ENCODE measurements at places on chromosomes 13 and 19.

- H3K27ac ChIP-seq: no peak overlapping the region
- H3K4me1 ChIP-seq: no peaks in the 10 kb centered on the region
- H3K4me3 ChIP-seq: no peak overlapping the region
- no peak for DNase-seq
- H3K27me3 ChIP-seq: no peaks in the 10 kb centered on the region
- H3K36me3 ChIP-seq: peaks cover 3% of the 10 kb centered on the region
Observed at GRCh38 chr13:99871249-99871898, 100.2 kb downstream of the ZIC5 start.

DNA sequence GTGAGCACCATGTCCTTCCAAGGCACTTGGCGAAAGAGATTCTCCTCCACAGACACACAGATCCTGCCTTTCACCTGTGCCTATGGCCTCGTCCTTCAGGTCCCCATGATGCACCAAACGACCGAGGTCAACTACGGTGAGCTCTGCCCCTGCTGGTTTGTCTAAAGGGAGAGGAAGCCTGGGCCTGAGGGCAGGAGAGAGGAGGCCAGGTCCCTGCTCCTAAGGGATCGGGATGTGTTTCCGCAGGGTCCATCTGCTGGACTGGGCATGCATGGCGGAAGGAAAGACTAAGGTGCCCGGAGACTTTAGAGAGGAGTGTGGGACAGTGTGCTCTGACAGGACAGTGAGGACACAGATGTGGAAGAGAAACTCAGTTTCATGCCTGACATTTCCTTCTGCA, 7.6 kb downstream of the SERPINE3 start:
- H3K36me3 ChIP-seq: no peaks in the 10 kb centered on the region
- no peaks in the 10 kb centered on the region for H3K27me3 ChIP-seq
- H3K4me3 ChIP-seq: no peak overlapping the region
- H3K4me1 ChIP-seq: no peaks in the 10 kb centered on the region
- H3K27ac ChIP-seq: no peak overlapping the region

DNA sequence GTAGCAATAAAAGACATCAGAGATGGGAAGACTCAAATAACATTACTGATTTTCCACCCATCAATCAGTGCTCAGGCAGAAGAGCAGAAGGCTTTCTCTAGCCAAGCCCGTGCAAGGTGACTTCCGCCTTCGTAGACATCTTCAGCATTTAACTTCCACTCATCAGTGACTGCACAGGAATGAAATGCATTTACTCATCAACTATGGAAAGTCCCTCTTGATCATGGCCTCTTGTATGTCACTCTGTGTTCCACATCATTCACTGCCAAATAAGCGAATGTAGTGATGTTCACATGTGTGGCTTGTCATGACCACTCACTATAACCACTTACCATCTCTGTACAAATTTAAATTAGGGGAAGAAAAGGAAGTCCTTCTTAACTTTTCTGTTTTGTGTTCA, 49.4 kb downstream of the SACS start:
- H3K4me3 ChIP-seq: no peak overlapping the region
- peak; percentile 35 for DNase-seq
- H3K36me3 ChIP-seq: no peaks in the 10 kb centered on the region
- no peak overlapping the region for H3K27ac ChIP-seq

GRCh38 chr19:18044825-18045304, 36.9 kb downstream of the ARRDC2 start:
- H3K27ac ChIP-seq: peak overlapping the region; percentile 68
- peak; percentile 78 for DNase-seq
- no peaks in the 10 kb centered on the region for H3K27me3 ChIP-seq
- H3K4me3 ChIP-seq: peak overlapping the region; percentile 58
- no peaks in the 10 kb centered on the region for H3K36me3 ChIP-seq

DNA sequence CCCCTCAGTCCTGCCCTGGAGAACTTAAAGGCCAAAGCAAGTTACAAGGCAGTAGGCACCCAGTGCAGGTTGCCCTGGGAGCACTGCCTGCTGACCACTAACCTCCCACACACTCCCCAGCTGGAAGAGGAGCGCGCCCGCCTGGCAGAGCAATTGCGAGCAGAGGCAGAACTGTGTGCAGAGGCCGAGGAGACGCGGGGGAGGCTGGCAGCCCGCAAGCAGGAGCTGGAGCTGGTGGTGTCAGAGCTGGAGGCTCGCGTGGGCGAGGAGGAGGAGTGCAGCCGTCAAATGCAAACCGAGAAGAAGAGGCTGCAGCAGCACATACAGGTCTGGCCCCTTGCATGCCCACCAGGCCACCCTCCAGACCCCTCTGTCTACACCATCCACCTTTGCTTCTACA, 61.1 kb downstream of the KCNC3 start:
- H3K27ac ChIP-seq: no peak overlapping the region
- no peak overlapping the region for H3K4me3 ChIP-seq
- H3K36me3 ChIP-seq: no peaks in the 10 kb centered on the region
- no peaks in the 10 kb centered on the region for H3K27me3 ChIP-seq
- no peaks in the 10 kb centered on the region for H3K4me1 ChIP-seq
- no peak for DNase-seq

DNA sequence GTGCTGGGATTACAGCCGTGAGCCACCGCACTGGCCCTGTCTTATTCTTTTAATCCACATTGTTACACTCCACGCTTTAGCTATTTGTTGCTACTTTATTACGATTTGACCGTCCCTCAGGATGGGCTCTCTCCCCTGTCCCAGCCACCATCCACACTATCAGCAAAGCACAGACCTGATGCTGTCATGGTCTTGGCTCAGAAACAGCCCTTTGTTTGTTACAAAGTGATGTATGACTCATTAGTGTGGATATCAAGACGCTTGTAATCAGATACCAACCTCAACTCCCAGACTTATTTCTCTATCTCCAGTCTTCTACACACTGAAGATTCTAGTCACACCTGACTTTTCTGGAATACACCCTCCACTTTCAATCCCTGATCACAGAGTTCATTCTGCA, 84.6 kb upstream of the FREM2 start:
- H3K27me3 ChIP-seq: peaks cover 4% of the 10 kb centered on the region
- H3K36me3 ChIP-seq: no peaks in the 10 kb centered on the region
- no peaks in the 10 kb centered on the region for H3K4me1 ChIP-seq
- no peak overlapping the region for H3K4me3 ChIP-seq
- DNase-seq: no peak

- no peak overlapping the region for H3K4me3 ChIP-seq
- H3K36me3 ChIP-seq: no peaks in the 10 kb centered on the region
- no peaks in the 10 kb centered on the region for H3K27me3 ChIP-seq
Observed at GRCh38 chr13:96388598-96388997, 298.7 kb downstream of the HS6ST3 start.

DNA sequence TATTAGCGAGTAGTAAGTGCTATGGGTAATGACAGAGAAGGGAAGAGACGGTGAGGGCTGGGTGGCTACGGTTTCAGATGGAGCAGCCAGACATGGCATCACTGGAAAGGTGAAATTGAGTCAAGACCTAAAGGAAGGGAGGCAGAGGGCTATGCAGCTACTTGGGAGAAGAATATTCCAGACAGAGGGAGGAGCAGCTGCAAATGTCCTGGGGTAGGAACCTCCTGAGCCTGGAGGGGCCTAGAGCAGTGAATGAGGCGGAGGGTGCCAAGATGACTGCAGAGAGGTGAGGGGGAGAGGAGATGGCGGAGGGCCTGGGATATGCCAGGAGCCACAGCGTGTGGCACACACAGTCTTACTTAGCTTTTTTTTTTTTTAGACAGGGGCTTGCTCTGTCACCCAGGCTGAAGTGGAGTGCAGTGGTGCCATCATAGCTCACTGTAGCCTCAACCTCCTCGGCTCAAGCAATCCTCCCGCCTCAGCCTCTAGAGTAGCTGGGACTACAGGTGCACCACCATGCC, 21.1 kb downstream of the PLEKHF1 start:
- H3K27me3 ChIP-seq: no peaks in the 10 kb centered on the region
- H3K4me3 ChIP-seq: no peak overlapping the region
- no peak overlapping the region for H3K27ac ChIP-seq
- peaks cover 26% of the 10 kb centered on the region for H3K4me1 ChIP-seq
- H3K36me3 ChIP-seq: no peaks in the 10 kb centered on the region
- DNase-seq: no peak

- no peak overlapping the region for H3K27ac ChIP-seq
- H3K4me3 ChIP-seq: no peak overlapping the region
- peaks cover 10% of the 10 kb centered on the region for H3K4me1 ChIP-seq
- DNase-seq: peak; percentile 74
- H3K36me3 ChIP-seq: peaks cover 11% of the 10 kb centered on the region
Observed at GRCh38 chr19:18932216-18932841, 8.7 kb downstream of the HOMER3 start.

- H3K27me3 ChIP-seq: no peaks in the 10 kb centered on the region
- peak overlapping the region; percentile 73 for H3K4me3 ChIP-seq
- peak overlapping the region; percentile 47 for H3K27ac ChIP-seq
- peaks cover 14% of the 10 kb centered on the region for H3K4me1 ChIP-seq
- no peak for DNase-seq
Observed at GRCh38 chr13:20049558-20050473, 91.3 kb downstream of the ZMYM2 start.

- H3K27ac ChIP-seq: no peak overlapping the region
- H3K27me3 ChIP-seq: no peaks in the 10 kb centered on the region
- no peak for DNase-seq
- no peak overlapping the region for H3K4me3 ChIP-seq
- no peaks in the 10 kb centered on the region for H3K36me3 ChIP-seq
Observed at GRCh38 chr19:13334801-13335481, 171.3 kb downstream of the CACNA1A start.

GRCh38 chr19:44803442-44804428, 5.2 kb upstream of the BCAM start:
- H3K27me3 ChIP-seq: no peaks in the 10 kb centered on the region
- H3K27ac ChIP-seq: no peak overlapping the region
- H3K4me1 ChIP-seq: no peaks in the 10 kb centered on the region
- no peaks in the 10 kb centered on the region for H3K36me3 ChIP-seq
- no peak overlapping the region for H3K4me3 ChIP-seq
- DNase-seq: no peak

DNA sequence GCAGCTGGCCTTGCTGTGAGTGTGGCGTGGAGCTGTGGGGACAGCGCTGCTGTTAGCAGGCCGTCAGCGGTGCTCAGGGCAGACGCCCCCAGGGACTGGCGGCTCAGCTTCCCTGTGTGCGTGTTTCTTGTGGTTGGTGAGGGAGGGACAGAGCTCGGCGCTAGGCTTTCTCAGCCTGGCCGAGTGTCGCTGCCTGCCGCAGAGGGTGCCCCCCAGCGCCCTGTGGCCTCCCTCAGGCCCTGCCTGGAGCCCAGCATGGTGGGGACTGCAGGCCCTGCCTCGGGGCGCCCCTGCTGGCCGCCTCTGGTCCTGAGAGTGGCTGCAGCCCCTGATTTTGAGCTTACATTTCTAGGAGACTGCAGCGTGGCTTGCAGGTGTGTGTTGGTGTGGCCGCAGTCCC, 35.5 kb downstream of the DOT1L start:
- no peak overlapping the region for H3K27ac ChIP-seq
- H3K4me1 ChIP-seq: no peaks in the 10 kb centered on the region
- no peak for DNase-seq
- no peaks in the 10 kb centered on the region for H3K27me3 ChIP-seq
- H3K36me3 ChIP-seq: peaks cover 3% of the 10 kb centered on the region
- no peak overlapping the region for H3K4me3 ChIP-seq

- H3K27me3 ChIP-seq: no peaks in the 10 kb centered on the region
- H3K27ac ChIP-seq: peak overlapping the region; percentile 87
- peaks cover 94% of the 10 kb centered on the region for H3K4me1 ChIP-seq
- H3K4me3 ChIP-seq: peak overlapping the region; percentile 43
Observed at GRCh38 chr19:5960005-5961001, 17.6 kb downstream of the RANBP3 start.

DNA sequence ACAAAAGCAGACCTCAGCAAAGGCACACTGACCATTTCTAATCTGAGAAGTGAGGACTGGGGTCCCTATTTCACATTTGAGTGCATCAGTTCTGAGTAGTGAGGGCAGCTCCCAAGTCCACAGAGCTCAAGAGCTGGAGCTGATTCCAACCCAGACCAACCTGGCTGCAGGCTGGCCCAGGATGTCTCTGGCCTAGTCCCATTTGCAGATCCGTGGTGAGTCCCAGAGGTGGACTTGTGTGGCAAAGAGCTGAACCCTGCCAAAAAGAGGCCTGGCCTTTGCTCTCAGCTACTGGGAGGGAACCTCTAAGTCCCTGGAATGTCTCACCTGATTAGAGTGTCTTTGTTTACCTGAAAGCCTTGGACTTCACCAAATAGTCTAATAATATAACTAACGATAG, 14.6 kb downstream of the SIGLEC7 start:
- no peak overlapping the region for H3K27ac ChIP-seq
- no peak overlapping the region for H3K4me3 ChIP-seq
- peaks cover 5% of the 10 kb centered on the region for H3K4me1 ChIP-seq
- H3K27me3 ChIP-seq: peaks cover 4% of the 10 kb centered on the region
- DNase-seq: no peak
- no peaks in the 10 kb centered on the region for H3K36me3 ChIP-seq

DNA sequence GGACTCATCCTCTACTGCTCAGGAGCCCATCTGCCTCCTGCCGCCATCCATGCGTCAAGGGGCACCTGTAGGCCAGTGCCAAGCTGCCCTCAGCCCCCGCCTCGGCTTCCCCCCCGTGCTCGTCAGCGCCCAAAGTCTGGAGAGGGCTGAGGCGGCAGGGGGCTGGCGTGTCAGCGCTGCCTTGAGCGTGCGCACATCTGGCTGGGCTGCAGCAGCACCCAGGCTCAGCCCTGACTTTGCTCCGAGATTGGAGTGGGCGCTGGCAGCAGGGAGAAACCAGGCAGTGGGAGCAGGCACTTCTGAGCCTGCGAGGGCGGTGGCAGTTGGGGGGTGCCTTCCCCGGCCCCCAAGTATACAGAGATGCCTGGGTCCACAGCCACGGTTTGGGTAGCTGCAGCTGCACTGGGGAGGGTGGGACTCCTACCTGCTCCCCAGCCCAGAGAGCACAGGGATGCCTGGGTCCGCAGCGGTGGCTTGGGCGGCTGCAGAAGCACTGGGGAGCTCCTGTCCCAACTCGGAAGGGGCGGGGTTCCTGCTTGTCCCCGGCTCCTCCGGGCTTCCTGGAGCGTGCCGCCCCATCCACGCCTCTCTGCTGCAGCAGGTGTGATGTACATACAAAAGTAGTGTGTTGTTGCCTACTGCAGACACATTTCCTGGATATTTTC, 44.8 kb upstream of the LPAR6 start:
- no peak overlapping the region for H3K4me3 ChIP-seq
- no peak overlapping the region for H3K27ac ChIP-seq
- no peaks in the 10 kb centered on the region for H3K4me1 ChIP-seq

All from CD4-positive, CD25-positive, alpha-beta regulatory T cell (primary cell).